ENCODE measurements at places on chromosomes 11 and 22.

DNA sequence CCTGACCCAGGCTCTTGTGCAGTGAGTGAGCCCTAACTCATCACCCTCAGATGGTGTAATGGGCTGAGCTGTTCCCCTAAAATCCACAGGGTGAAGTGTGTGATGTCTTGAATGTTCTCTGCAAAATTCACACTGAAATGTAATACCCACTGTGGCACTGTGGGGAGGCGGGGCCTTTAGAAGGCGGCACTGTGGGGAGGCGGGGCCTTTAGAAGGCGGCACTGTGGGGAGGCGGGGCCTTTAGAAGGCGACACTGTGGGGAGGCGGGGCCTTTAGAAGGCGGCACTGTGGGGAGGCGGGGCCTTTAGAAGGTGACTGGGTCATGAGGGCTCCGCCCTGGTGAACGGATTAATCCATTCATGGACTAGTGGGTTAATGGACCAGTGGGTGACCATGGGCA is 33.0 kb downstream of the CHID1 start:
- DNase-seq, result no peak

DNA sequence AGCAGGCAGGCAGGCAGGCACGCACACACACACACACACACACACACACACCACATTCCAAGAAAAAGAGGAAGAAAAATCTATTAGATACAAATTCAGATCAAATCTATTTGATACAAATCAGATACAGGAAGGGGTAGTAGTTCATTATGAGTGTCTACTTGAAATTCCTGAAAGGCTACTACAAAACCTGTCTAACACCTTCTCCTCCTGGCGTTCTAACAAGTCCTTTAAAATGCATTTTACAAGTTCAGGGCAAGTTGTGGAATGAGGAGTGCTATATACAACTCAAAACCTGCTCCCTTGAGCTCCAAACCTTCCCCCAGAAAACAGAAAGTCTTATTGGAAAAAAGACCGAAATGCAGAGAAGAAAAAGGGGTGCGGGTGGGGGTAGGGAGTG is 476 bp downstream of the ARHGAP32 start:
- no peak for DNase-seq

- DNase-seq, result no peak
Observed at GRCh38 chr11:12111549-12112520, 1.4 kb downstream of the MICAL2 start.

DNA sequence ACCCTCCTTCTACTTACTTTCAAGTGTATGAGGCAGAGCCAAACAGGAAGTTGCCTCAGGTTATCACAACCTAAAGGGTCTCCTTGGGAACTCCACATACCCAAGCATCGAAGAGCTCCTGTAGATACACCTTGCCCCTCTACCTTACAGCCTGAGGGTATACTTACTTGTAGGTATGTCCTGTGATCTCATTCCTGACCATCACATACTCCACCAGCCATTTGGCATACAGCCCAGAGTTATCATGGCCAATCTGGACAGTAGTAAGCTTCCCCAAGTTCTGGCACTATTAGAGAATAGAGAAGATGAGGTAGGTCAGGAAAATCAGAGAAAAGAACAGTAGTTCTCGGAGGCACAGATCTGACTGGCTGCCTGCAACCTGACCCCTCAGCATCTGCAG is 53.4 kb upstream of the SCUBE2 start:
- DNase-seq, result no peak

- DNase-seq, result no peak
Observed at GRCh38 chr11:34964610-34965331, 48.4 kb downstream of the PDHX start.
